NCI-H1417 treated with DMSO at 0.1 percent for 48 hours (cell line): ENCODE measurements at places on chromosomes 13 and 19.

GRCh38 chr19:48081106-48081505 lies 29.5 kb downstream of the PLA2G4C start:
- DNase-seq: no peak

- DNase-seq: no peak
Observed at GRCh38 chr13:50731400-50731799, 112.1 kb downstream of the DLEU7 start.

GRCh38 chr13:92769046-92769445 lies 457.6 kb upstream of the GPC6 start:
- DNase-seq: no peak

DNA sequence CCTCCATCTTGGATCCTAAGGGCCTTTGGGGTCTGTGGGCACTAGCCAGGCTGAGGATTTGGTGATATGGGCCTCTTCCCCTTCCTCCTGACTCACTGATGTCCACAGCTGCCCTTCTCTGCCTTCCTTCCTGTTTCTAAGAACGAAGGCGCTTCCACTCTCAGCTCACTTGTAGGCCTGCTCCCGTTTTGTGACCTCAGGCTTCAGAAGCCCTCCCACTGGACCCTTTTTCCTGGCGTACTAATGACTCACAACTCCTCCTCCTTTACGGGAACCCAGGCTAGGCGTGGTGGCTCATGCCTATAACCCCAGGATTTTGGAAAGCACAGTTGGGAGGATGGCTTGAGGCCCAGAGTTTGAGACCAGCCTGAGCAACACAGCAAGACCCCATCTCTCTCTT lies 55.6 kb downstream of the TMED1 start:
- DNase-seq: no peak

DNA sequence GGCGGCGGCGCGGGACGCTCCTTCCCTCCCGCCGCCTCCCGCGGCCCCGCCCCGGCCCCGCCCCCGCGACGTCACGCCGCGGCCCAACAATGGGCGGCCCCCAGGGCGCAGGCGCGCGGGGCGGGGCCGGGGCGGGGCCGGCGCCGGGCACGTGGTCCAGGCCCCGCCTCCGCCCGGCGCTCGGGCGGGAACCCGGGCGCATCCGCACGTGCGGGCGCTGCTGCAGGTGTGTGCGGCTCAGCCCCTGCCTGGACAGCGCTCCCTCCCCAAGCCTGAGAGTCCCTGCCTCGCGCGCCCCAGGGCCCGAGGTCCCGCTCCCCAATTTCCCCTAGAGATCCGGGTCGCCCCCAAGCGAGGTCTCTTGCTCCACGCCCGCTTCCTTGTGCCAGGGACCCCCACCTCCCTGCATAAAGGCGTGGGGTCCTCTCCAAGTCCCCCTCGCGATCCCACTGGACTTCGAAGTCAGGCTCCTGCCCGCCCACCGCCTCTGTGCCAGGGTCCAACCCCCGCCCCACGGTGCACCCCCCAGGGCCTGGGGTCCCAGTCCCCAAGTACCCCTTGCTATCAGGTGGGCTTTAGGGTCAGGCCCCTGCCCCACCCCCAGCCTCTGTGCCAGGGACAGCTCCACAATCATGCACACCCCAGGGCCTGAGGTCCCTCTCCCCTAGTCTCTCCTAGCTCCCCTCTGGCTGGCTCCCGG lies at the start of gene MEX3D:
Gene MEX3D (minus strand): TSS at position 6 of the 700 bp plus-strand sequence. CDS start 267 bp downstream, outside the sequence.
- DNase-seq: peak; percentile 24

DNA sequence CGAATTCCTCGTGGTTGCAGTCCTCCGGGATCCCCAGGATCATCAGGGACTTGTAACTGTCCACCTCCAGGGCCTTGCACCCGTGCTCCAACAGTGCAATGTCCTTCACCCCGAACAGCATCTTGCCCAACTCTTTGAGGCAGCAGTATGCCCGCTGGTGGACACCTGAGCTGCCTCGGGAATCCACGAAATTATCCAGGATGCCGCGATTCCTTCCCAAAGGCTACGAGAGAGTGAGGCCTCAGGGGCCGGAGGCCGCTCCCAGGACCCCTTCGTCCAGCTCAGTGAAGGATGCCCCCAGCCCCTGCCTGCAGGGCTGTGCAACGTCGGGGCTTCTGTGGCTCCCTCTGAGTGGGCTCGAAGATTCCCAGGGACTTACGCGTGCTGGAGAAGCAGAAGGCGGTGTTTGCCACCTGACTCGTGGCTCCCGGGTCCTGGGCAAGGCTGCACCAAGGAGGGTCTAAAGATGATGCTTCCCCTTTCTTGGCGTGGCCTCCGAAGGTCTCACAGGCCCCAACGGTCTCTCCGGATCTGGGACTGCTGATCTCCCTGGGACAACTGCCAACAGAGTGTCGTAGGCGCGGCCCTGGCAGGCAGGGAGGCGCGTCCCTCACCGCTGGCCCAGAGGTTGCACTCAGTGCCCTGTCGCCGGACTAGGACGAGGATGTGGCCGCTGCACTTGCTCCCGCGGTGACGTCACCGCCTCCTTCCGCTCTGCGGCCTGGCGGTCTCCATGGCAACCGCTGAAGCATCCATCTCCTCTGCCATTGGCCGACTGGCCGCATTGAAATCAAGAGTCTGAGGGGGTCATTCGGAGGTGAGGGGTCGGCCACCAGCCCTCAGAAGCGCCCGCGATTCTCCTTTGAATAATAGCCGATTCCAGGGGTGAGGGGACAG lies at the start of gene PNMA8C:
Gene PNMA8C (minus strand): TSS at position 698 of the 897 bp plus-strand sequence. CDS start 577 bp downstream, at position 121.
- no peak for DNase-seq

- no peak for DNase-seq
Observed at GRCh38 chr13:34070544-34071303, 252.8 kb downstream of the RFC3 start.

DNA sequence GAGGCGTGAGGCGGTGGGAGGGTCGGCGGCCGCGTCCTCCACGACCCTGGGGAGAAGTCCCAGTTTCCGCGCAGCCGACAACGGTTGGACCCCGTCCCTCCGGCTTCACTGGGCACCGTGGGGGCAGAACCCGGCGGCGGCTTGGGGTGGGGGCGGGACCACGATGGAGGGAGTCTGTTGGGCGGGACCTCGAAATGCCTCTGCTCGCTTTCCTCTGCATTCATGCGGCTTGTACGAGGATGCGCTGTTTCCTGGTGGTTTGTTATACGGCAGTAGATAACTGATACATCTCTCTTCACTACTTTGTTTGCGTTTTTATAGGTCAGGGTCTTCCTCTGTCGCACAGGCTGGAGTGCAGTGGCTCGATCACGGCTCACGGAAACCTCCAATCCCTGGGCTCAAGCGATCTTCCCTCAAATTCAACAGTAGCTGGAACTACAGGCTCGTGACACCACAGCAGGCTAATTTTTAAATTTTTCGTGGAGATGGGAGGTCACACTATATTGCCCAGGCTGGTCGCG lies 24.6 kb upstream of the ZNF846 start:
- no peak for DNase-seq

DNA sequence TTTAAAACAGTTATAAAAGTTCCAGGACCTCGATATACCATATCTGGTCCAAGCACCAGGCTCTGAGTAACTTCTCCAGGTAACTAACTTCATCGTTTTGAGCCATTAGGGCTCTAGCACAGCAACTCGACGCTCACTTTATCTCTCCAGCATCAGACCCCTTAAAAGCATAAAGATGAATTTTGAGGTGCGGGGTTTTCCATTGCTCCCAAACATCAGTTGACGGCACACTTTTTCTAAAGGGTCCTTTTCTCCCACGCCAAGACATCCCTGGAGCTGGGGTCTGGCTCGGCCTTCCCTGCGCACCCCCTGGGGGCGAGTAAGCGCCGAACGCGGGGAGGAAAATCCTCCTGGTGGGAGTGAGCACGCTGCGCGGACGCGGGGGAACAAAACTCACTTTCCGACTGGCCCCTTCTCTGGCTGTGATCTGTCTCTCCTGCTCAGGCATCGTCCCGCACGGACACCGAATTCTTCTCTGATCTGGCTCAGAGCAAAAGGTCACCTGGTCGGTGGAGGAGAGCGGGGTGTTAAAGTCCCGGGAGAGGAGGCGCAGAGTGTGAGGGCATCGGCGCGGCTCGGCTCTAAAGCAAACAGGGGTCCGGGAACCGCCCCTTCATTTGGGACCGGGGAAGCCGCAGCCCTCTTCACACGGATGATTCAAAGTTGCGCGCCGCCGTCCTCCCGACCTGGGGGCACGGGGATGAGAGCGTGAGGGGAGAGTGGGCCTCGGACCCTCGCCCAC lies at the start of gene ATP7B:
Gene ATP7B (minus strand): TSS at position 561 of the 742 bp plus-strand sequence. CDS start 113 bp downstream, at position 448.
- DNase-seq: no peak

GRCh38 chr13:99392470-99393135 lies 85.4 kb upstream of the GPR183 start:
- no peak for DNase-seq

GRCh38 chr19:32798201-32798600 lies 71.4 kb downstream of the SLC7A9 start:
- DNase-seq: no peak

- no peak for DNase-seq
Observed at GRCh38 chr13:85028035-85028434, 771.2 kb downstream of the SLITRK6 start.

DNA sequence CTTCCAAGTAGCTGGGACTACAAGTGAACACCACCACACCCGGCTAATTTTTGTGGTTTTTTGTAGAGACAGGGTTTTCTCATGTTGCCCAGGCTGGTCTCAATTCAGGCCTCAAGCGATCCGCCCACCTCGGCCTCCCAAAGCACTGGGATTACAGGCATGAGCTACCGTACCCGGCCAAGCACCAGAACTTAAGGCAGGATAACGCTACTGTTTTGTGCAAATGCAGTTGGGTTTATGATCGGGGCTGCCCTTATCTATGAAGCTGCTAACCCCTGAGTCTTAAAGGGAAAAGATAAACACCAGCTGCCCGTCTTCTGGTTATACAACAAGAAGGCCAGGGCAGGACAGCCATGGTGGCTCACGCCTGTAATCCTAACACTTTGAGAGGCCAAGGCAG lies 12.6 kb upstream of the TM6SF2 start:
- DNase-seq: no peak

DNA sequence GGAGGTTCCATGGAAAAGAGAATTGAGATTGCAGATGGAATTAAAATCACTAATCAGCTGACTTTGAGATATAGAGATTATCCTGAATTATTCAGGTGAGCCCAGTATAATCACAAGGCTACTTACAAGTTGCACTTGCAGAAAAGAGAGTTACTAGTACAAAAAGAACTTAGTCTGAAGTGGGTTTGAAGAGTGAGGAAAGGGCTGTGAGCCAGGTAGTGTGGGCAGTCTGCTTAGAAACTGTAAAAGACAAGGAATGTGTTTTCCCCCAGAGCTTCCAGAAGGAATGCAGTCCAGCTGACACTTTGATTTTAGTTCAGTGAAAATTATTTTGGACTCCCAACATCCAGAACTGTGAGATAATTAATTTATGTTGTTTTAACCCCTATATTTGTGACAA lies 285.4 kb upstream of the GPC6 start:
- no peak for DNase-seq

GRCh38 chr19:39481229-39481545 lies 549 bp downstream of the TIMM50 start:
- no peak for DNase-seq

GRCh38 chr13:31880851-31881494 lies 141.6 kb downstream of the RXFP2 start:
- no peak for DNase-seq

GRCh38 chr19:8046569-8047165 lies 5.9 kb upstream of the CCL25 start:
- no peak for DNase-seq

GRCh38 chr13:34412295-34412694 lies 529.8 kb upstream of the NBEA start:
- no peak for DNase-seq

GRCh38 chr13:64164435-64164834 lies 2748.8 kb upstream of the PCDH20 start:
- DNase-seq: no peak

DNA sequence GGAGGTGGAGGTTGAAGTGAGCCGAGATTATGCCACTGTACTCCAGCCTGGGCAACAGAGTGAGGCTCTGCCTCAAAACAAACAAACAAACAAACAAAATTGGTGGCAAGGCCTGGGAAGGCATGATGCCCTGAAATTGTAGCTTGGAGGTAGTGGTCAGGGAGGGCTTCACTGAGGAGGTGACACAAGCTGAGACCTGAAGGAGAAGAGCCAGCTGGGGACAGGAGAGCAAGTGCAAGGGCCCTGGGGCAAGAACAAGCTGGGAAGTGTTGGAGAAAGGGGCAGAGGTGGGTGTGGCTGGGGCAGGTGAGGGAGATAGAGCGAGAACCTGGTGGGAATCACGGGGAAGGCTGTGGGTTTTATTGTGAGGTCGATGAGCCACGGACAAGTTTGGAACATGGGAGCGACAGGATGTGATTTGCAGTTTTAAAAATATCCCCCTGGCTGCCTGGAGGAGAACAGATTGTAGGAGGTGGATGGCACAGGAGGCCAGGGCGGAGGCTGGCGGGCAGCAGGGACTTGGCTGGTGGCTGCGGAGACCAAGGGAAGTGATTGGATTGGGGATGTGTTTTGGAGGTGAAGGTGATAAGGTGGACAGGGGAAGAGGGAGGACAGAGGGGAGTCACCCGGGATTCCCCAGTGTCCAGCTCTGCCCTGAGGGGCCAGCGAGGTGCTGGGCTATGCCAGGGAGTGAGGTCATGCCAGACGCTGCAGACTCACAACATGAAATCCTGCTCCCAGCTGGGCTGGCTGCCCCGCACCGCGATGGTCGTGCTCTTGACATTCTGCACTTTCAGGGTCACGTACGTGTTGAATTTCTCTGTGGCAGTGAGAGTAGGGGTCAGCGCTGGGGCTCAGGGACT lies 14.0 kb downstream of the UNC13A start:
- DNase-seq: no peak

GRCh38 chr19:47540748-47541147 lies 25.9 kb upstream of the NAPA start:
- DNase-seq: no peak

- no peak for DNase-seq
Observed at GRCh38 chr19:30558793-30559192, 186.6 kb downstream of the ZNF536 start.

DNA sequence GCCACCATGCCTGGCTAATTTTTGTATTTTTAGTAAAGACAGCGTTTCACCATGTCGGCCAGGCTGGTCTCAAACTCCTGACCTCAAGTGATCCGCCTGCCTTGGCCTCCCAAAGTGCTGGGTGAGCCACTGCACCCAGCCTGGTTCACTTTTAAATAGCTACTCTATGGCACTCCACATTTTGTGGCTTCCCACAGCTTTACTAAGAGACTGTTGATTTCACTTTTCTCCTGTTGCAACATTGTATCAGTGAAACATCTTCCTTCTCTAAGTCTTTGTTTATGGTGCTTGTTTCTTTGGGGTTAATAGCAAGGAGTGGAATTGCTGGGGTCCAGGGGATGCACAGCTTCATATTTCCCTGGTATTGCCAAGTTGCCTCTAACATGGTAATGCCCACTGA lies 12.3 kb downstream of the TMEM38A start:
- no peak for DNase-seq

- no peak for DNase-seq
Observed at GRCh38 chr13:64529874-64530485, 2700.2 kb downstream of the PCDH9 start.

GRCh38 chr19:4916292-4917082 lies 7.2 kb downstream of the UHRF1 start:
- no peak for DNase-seq

GRCh38 chr13:113526466-113527220 lies 36.1 kb upstream of the DCUN1D2 start:
- DNase-seq: no peak

DNA sequence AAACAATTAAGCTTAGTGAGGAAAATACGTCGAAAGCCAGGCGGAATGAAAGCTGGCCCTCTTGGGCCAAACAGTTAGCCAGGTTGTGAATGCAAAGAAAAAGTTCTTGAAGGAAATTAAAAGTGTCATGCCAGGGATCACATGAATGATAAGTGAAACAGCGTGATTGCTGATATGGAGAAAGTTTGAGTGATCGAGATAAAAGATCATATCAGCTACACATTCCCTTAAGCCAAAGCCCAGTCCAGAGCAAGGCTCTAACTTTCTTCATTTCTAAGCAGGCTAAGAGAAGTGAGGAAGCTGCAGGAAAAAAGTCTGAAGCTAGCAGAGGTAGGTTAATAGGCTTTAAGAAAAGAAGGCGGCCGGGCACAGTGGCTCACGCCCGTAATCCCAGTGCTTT lies 254.0 kb downstream of the EFNB2 start:
- DNase-seq: no peak
